ENCODE measurements at places on chromosomes 13 and 19.
A peak's percentile ranks its signal among the peaks of the same experiment; 100 is the strongest.

GRCh38 chr19:50826492-50827240 is 3.1 kb upstream of the KLK1 start:
- DNase-seq: no peak

DNA sequence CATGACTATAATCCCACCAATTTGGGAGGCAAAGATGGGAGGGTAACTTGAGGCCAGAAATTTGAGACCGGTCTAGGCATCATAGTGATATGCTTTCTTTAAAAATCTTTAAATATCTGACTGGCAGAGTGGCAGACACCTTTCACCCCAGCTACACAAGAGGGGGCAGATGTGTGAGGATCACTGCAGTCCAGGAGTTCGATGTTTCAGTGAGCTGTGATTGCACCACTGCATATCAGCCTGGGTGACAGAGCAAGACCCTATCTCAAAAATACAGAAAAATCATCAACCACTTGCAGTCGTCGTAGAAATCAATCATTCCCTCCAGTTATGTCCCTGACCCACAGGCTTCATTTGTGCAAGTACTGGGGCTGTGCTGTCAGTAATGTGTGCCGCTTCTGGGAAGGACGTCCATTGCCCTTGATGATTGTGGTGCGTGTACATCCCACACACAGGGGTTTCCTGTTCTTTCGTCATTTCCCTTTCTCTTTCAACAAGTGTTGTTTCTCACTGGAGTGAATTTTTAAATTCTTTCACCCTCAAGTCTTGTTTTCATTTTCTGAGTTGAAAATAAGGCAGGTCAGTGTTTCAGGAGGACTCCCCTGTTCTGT is 1.4 kb downstream of the LGALS14 start:
- no peak for DNase-seq

DNA sequence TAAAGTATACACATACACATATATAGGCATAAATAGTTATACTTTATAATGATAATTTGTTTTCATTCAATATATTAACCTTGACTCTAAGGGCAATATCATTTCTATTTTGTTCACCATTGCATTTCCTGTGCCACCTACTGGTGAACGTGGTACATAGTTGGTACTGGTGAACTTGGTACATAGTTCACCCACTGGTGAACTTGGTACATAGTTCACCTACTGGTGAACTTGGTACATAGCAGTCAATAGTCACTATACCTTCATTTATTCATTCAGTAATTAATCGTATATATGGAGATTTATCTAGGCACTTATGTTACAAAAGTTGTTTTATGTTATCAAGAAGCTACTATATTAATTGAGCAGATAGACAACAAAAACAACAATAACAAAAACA is 172.6 kb upstream of the ATXN8OS start:
- DNase-seq: no peak

DNA sequence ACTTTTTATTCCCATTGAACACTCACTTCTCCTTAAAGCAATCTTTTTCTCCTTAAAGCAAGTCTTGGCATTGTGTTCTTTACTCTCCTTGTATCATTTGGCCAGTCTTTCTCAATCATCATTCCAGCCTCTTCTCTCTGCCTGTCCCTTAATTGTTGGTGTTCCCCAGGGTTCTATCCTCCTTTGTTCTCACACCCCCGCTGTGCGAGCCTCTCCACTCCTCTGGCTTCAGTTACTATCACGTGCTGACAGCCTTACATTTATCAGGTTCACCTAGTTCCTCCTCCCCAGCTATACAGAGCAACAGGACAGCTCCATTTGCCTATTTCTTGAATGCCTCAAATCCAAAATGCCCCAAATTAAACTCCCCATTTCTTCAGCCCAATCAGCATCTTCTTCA is 24.6 kb downstream of the CYSLTR2 start:
- no peak for DNase-seq

- DNase-seq: no peak
Observed at GRCh38 chr13:84126671-84127171, 244.4 kb upstream of the SLITRK1 start.

GRCh38 chr19:55620410-55621204 is 3.8 kb downstream of the ZNF784 start:
- no peak for DNase-seq

DNA sequence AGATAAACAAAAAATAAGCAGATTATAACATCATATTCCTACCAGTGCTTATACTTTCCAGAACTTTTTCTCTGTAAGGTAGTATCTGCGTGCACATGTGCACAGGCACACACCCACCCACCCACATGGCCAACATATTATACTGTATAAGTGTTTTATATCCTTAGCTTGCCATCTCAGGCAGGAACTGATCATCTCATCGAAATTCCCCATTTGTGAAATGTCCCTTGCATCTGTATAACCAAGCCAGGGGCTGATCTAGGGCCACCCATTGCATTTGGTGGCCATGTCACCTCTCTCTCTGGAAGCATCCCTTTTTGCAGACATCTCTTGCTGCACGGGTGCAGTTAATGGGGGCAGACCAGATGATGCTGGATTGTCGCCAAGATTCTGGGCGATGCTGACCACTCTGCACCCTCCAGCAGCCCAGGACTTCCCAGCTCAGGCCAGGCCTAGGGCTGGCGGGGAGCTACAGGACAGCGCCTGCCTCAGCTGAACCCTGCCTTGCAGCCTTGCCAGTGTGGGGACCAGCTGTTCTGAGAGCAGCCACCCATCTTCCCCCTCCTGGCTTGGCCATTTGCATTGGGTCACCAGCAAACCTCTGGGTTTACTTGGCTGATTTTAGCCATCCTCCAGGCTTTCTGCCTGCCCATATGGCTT is 95.9 kb downstream of the SLC7A1 start:
- no peak for DNase-seq

- no peak for DNase-seq
Observed at GRCh38 chr13:102346769-102347168, 55.1 kb downstream of the FGF14 start.

DNA sequence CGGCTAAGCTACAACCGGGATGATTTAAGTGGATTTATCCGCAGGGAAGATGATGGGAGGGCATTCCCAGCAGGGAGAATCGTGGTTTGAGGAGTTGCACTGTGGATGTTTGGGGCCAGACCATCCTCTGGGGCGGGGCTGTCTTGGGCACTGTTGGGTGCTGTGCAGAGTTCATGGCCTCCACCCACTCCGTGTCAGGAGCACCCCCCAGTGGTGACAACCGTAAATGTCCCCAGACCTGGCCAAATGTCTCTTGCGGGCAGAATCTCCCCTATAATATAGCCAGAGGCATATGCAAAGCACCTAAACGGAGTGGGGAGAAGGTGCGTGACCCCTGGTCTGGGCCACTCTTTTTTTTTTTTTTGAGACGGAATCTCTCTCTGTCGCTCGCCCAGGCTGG is 40.2 kb downstream of the SMIM24 start:
- DNase-seq: peak; percentile 44

GRCh38 chr19:5914946-5915781 is 1.1 kb downstream of the CAPS start:
- no peak for DNase-seq

DNA sequence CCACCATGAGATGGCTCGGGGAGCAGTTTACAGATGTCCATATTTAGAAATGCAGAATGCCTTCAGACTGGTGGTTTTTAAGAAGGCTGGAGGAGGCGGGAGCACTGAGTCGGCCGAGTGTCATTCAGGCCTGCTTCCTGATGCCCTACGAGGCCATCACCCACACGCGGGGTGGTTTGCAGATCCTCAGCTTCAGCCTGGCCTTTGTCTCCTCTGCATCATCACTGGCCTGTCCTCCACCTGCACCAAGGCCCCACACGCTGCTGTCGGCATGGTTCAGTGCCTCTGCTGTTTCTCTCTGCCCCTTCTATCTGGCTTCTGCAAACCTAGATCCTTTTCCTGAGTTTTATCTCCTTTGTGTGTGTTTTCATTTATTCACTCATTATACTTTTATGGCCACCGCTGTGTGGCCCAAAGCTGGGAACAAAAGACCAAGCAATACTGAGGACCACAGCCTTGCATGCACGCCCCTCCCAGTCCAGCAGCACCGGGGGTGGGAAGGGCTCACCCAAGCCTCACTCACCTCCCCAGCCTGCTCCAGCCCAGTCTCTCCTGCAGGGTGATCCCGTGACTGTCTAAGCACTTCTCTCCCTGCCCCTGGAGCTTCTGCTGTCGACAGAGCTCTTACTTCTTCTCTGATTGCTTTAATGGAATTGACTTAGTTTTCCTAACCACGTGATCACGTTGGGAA is 240.8 kb downstream of the TEX29 start:
- DNase-seq: no peak

- no peak for DNase-seq
Observed at GRCh38 chr19:8233370-8233769, 24.2 kb downstream of the CERS4 start.

- DNase-seq: no peak
Observed at GRCh38 chr19:756236-756635, 5.3 kb downstream of the MISP start.

GRCh38 chr13:74931698-74932433 is 550.1 kb downstream of the TBC1D4 start:
- DNase-seq: no peak

GRCh38 chr13:94444826-94445225 is 34.7 kb downstream of the DCT start:
- no peak for DNase-seq

- DNase-seq: no peak
Observed at GRCh38 chr13:25210842-25211569, 38.9 kb upstream of the AMER2 start.

DNA sequence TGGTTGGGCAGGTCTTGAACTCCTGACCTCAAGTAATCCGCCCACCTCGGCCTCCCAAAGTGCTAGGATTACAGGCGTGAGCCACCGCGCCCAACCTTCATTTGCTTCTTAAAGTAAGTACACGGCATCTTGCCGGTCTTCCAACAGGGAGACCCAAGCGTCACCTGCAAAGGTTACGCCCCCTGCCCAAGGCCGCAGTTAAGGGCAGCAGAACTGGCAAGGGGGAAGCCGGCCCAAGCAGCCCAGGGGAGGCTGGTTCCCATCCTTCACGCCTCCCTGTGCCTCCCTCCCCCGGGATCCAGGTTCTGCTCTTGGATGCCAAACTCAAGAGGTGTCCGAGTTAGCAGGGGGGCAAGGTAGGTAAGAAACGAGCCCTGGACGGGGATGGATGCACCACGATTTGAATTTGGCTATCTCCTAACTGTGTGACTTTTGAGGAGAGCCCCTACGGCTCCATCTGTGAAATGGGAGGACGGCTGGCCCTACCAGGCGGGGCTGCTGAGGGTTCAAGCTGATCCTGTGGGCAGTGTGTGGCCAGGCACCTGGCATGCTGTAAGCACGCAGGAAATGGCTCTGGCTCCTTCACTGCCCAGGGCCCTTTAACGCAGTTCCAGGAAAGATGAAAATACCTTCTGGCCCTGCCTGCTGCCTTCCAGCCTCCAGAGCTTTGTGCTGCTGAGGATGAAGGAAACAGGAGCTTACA is 9.0 kb downstream of the RFX1 start:
- no peak for DNase-seq

GRCh38 chr19:44657211-44657921 is 13.7 kb downstream of the PVR start:
- peak; percentile 55 for DNase-seq

- DNase-seq: no peak
Observed at GRCh38 chr13:110123041-110123809, 183.7 kb downstream of the COL4A1 start.

DNA sequence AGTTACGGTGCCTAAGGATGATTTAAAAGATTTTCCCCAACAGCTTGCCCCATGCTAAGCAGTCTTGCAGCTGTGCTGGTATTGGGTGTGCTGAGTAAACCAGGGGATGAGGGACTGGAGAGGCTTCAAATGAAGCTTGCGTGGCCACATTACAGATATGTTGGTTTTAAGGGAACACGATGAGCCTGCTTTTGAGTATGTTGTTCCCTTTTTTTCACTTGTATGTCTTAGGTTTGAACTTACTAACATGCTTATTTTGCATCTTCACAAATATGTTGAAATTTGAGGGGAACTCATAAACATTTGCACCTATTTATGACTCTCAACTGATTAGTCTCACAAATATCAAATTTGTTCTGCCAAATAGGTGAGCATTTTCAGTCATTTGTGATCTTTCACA is 2.0 kb upstream of the IL17D start:
- no peak for DNase-seq

- DNase-seq: no peak
Observed at GRCh38 chr19:2333807-2334211, 5.3 kb downstream of the SPPL2B start.

- DNase-seq: no peak
Observed at GRCh38 chr13:91162180-91162579, 185.3 kb upstream of the MIR17HG start.

DNA sequence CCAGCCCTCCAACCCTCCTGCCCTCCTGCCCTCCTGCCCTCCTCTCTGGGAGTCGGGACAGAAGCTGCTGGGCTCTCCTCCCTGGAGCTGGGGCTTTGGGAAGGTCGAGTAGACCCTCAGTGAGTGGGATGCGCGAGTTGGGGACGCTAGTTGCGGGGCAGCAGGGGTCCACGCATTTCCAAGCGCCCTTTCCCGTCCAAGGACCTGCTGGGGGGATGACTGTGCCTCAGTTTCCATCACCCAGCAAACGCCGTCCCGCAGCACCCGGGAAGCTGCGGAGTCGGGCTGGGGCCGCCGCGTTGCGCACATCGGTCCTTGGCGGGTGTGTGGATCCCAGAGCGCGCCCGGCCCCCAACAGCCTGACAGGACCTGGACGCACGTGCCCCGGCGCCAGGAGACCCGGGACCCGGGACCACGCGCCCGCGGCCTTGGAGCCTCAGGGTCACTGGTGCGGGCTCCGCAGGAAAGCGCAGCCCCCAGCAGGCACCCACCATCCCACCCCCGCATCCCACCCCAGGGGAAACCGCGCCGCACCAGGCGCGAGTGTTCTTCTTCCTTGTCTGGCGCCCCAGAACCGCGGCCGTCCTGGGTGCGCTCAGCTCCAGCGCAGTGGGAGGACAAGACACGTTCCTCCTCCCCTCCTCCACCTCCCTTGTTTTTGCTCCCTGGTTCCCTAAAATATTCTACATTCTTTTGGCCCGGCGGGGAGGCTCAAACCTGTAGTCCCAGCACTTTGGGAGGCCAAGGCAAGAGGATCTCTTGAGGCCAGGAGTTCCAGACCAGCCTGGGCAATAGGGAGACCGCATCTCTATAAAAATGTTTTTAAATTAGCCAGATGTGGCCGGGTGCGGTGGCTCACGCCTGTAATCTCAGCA is 9.2 kb downstream of the ONECUT3 start:
- DNase-seq: no peak

DNA sequence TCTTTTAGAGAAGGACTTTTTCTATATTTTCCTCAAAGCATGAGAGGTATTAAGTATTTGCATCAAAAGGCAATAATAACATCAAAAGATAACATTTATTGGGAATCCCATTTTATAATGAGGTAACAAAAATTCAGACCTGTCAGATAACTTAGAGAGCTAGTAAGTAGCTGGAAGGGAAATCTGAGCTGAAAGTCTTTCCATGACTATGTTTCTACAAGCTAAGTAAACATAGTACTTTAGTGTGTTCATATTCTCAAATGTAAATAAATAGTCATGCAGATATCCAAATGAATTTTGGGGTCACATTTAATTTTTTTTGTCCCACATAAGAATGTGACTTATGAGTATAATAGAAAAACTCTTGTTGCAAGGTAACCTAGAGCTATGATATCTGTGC is 87.3 kb upstream of the FBXL3 start:
- DNase-seq: no peak

- DNase-seq: no peak
Observed at GRCh38 chr19:49061445-49061844, 3.2 kb downstream of the NTF4 start.

- DNase-seq: no peak
Observed at GRCh38 chr13:114073881-114074612, 58.4 kb downstream of the RASA3 start.
